ENCODE measurements at places on chromosomes 11 and 22.

DNA sequence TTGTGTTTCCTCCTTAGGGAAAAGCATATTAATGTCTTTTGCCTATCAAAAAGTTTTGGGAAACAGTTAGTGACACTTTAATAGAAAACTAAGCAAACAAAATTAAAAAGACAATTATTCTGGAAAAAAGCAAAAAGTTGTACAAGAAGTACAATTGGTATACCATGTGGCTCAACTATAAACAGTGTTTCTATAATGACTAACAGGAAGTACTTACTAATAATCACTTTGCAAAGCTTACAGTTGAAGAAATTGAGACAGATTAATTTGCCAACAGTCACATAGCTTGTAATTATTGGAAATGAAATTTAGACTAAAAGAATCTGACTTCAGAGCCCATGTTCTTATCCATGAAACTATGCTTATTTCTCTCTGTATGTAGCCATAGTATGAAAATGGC, 24.7 kb downstream of the PPME1 start:
- no peak for DNase-seq

- DNase-seq: no peak
Measured at GRCh38 chr11:15685306-15685705, 570.6 kb downstream of the INSC start.

DNA sequence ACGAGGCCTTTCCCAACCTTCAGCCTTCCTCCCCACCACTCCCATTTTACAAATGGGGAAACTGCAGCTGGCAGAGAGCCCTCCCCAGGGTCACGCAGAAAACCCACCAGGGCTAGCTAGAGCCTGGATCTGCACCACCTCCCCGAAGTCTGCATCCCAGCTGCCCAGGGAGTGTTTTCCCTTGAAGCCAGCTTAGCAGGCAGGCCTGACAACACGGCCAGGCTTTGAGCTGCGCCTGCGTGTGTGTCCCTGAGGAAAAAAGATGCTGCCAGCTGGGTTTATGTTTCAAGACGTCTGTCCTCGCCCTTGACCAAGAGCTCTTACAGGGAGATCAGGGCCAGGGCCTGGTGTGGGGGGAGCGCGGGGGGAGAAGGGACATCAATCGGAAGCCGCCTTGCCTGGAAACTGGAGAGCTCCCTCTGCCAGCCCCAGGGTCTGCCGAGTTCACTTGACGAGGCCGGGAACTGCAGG, 20.3 kb downstream of the WNT11 start:
- DNase-seq: no peak

DNA sequence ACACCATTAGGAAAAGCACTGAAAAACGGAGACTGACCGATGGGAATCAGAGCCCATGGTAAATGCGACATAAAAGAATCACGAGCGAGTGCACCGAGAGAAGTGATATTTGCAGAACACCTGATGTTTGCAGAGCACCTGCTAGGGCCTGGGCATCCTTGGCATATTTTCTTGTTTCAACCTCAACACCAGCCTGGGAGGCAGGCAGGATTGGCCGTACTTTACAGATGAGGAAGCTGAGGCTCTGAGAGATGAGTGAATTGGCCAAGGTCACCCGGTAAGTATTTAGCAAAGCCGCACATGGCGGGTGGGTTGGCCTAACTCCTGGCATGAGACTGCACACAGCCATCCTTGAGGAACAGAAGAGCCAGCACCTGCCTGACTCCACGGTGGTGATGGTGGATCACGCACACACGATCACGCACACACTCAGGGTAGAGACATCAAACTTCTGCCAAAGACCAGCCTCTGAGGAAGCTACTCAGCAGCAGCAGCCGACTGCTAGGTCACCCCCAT, 21.6 kb upstream of the CHADL start:
- DNase-seq: no peak

- DNase-seq: peak; percentile 65
Measured at GRCh38 chr11:11178671-11179638, 174.1 kb downstream of the CSNK2A3 start.

Measured in MG63 (cell line).